HuH-7.5 (cell line): ENCODE measurements at places on chromosomes 7 and 10.

DNA sequence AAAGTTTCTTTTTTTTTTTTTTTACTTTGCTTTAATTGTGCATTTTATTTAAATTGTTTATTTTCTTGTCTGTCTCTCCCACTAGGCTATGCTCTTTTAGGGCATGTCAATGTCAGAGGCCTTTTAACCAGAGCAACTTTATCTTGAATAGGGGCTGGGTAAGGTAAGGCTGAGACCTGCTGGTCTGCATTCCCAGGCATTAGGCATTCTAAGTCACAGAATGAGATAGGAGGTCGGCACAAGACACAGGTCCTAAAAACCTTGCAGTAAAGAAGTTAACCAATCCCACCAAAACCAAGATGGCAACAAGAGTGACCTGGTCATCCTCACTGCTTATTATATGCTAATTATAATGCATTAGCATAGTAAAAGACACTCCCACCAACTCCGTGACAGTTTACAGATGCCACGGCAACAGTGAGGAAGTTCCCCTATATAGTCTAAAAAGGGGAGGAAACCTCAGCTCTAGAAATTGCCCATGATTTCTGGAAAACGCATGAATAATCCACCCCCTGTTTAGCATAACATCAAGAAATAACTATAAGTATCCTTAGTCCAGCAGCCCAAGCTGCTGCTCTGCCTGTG lies 47.0 kb upstream of the FRMD4A start:
- no peak for DNase-seq

DNA sequence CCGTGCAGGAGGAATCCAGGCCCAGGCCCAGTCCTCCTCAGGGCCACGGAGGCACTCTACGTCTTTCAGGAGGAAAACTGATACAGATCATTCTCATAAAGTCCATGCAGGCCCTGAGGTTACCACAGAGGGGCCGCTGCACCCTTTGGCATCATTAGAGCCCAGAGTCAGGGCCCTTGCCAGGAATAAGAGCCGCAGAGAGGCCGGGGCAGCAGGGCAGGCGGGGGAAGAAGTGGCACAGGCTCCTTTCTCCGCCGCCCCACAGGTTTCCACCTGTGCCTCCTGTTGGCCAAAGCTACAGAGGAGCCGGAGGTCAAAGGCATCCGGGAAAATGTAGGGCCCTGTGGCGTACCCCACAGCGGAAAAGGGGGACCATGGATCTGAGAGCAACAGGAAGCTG lies 366.6 kb upstream of the SHH start:
- DNase-seq: no peak

- no peak for DNase-seq
These were observed 58.3 kb downstream of the SEMA3C start for GRCh38 chr7:80860554-80860953.

GRCh38 chr10:80288849-80289248 lies 609 bp downstream of the MAT1A start:
- DNase-seq: no peak

DNA sequence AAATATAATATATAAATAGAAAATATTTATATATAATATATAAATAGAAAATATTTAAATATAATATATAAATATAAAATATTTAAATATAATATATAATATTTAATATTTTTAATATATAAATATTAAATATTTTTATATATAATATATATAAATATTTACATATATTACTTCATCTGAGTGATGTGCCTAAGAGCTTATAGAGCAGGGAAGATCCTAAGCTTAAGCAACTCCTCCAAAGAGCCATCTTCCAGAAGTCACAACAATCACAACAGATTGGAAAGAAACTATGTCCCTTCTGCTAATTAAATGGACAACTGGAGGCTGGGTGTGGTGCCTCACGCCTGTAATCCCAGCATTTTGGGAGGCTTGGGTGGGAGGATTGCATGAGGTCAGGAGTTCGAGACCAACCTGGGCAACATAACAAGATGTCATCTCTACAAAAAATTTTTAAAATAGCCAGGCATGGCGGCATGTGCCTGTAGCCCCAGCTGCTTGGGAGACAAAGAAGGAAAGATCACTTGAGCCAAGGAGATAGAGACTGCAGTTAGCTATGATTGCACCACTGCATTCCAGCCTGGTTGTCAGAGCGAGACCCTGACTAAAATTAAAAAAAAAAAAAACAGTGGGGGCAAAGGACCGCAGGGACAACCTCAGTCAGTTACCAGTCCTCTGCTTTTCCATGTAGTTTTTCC lies 198.7 kb downstream of the SKIDA1 start:
- DNase-seq: no peak

DNA sequence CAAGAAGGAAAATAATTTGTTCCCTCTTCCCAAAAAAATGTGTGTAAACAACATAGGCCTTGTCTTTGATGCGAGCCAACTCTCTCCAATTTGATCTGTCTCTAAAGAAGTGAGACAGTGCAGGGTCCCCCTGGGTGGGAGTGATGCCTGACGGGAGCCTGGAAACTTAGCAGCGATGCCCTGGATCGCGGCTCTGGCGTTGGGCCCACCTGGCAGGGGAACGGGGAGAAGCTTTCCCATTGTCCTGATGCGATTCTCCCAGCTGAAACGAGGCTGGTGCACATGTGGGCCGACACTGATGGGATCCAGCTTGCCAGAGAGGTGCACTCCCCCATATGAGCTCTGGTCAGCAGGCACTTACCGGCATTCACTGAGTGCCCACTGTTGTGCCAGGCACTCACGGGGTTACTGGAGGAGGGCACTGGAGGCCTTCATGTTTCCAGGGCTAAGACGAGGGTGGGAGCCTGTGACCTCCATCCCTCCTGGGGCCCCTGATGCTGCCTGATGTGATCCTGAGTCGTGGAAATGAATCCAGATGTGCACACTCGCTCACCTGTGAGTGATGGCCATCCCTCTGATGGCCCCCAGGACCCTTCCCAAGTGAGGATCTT lies 132.8 kb downstream of the PTPN20 start:
- DNase-seq: no peak

GRCh38 chr7:92333866-92334265 lies 88.1 kb downstream of the ANKIB1 start:
- DNase-seq: no peak
